ENCODE measurements at places on chromosomes 5 and 9.

- DNase-seq = no peak
Measured at GRCh38 chr5:149826574-149826973, 96.5 kb downstream of the PPARGC1B start.

DNA sequence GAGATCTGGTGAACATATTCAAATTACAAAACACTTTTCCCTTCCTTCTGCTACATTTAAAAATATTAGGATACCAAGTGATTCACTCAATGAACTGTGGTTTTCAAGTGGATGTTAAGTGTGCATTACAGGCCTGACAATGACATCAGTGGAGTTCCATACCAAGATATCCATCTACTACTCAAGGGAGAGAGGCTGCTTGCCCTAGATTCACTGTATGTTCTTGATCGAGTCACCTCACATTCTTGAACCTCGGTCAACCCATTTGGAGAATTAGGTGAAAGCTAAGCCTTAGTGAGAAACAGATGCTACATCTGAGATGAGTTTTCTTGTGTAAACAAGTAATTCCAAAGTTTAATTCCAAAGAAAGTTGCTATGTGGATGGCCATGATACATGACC is 142.2 kb downstream of the FGF10 start:
- DNase-seq = no peak

DNA sequence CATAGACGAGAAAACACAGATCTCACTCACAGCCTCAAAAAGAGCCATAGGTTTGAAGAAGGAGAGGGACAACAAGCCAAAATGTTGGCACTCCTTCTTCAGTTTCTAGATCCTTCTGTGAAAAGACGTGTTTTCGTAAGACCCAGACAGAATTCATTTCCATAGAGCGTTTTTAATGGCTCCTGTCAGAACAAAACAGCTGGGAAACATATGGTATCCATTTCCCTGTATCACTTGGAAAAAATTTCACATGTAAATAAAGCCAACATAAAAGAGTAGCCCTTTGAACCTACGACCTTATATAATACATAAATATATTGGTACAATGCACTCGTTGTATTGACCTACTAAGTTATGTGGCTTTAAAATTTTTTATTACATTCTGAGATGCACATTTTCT is 108.1 kb downstream of the SNCAIP start:
- DNase-seq = no peak

- DNase-seq = no peak
Measured at GRCh38 chr9:70340572-70340971, 73.9 kb downstream of the KLF9 start.

DNA sequence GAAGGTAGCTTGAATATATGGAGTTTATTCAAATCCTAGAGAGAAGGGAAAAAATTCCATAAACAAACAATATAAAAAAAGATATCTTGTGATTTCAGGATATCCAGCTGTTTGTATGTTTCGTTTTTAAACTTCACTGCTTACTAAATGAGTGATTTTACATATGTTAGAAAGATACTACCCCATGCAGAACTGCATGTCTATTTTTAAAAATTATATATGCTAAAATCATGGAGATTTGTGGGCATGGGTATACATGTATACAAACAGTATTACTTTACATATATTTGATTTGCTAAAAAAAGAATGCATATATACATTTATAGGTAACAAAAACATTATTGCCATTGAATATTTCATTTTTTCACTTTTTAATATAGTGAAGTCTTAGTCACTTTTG is 178.3 kb downstream of the KDM4C start:
- DNase-seq = no peak

GRCh38 chr9:88816591-88816990 is 174.7 kb upstream of the S1PR3 start:
- DNase-seq = no peak

GRCh38 chr5:115946655-115947054 is 15.6 kb upstream of the LVRN start:
- DNase-seq = no peak

- DNase-seq = no peak
Measured at GRCh38 chr5:171429543-171429910, 10.1 kb downstream of the FGF18 start.

- peak; percentile 63 for DNase-seq
Measured at GRCh38 chr5:133321833-133322420, 270.1 kb downstream of the HSPA4 start.
